Activated CD8-positive, alpha-beta memory T cell treated with anti-CD3 and anti-CD28 coated beads, Interleukin-2, amount 10 ng/mL, durations not matched to agents 7 days and 5 days (primary cell): ENCODE measurements at places on chromosomes 3 and 15.

DNA sequence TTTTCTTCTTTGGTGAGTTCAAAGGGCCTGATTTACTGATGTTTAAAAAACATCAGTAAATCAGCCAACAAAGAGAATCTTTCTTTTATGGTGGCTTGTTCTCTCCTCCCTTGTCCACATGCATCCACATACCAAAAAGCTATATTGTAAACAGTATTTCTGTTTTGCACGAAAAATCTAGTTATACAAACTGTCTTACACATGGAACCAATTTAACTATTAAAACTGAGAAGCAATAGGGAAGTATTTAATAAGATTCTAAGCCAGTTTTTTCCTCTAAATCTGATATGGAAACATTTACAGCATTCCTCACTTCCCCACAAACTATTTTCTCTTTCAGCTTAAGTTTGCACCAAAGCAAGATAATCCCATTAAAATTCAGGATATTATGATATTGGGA, 110.8 kb upstream of the ICE2 start:
- DNase-seq = no peak

- DNase-seq = no peak
These were observed 33.1 kb downstream of the ZNF592 start for GRCh38 chr15:84781495-84781894.

- no peak for DNase-seq
These were observed 1348.2 kb upstream of the ALCAM start for GRCh38 chr3:104018541-104018940.

DNA sequence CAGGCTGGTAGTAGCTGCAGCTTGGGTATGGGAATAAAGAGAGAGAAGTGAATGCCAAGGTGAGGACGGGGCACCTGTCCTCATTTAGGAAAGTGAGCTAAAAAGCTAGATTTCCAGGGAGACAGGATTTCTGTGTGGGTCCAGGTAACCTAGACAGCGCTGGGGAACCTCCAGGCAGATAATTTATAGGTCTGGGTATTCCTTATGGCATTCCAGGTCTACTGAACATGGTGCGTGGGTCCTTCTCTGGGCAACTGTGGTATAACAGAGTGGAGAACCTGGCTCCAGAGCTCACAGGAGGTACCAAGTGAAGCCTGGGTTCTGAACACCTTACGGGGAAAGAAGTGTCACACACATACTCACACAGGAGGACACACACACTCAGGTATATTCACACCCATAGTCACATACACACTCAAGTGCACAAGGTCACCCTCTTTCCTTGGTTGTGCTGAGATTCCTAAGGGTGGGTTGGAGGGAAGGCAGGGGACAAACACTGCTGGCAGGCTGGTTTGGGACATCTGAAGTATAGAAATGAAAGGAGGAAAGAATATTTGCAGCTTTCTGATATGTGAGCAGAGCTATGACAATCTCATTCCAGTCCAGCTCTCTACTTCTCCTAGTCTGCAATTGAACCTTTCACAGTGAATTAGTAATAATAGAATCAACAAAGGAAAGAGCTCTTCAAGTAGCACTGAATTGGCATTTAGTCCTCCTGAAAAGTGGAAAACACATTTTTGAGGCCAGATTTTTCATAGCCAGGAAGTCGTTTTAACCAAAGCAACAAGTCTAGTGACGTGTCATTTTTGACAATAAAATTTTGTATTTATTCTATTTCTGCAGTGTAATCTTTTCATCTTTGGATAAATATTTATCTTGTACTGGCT, 37.4 kb upstream of the ITGA11 start:
- no peak for DNase-seq

GRCh38 chr3:142568393-142569017, 10.0 kb downstream of the ATR start:
- no peak for DNase-seq

DNA sequence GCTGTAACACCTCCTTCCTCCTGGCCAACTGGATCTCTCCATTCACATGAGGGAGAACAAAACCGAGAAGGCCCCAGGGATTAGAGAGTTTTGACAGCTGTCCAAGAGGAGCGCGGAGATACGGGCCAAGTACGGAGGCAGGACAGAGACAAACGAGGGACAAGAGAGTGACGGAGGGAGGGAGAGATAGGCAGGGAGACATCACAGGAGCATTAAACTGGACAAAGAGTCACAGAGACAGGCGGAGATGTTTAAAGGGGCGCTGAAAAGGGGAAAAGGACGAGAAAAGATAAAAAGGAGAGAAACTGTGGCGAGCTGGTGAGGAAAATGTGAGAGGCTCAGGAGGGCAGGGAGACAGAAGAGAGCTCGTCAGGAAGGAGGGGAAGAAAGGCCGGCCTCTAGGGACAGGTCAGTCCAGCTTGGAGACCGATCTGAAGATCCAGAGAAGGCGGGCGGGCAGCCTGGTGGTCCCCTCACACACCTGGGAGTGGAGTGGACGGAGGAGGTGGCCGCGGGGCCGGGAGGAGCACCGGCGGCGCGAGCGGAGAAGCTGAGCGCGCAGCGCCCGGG, 40.5 kb upstream of the ROPN1 start:
- DNase-seq = no peak

DNA sequence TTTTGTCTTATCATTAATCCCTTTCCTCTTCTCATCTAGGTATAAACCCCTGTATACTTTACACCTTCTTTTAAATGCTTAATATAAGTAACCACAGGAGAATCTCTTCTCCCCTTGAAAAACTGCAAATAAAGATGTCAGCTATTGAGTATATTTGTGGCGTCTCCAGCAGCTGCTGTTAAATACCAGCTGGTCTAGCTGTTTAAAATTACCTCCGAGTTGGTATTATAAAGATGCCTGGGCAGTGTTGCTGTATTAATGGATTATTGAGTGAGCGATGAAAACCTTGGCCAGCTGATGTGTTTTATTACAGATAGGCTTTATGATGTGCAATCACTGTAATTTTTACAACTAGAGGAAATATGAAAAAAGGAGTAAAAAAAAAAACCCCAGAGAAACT, 388.1 kb downstream of the TBC1D5 start:
- no peak for DNase-seq

GRCh38 chr15:25060996-25061620, 106.3 kb downstream of the SNRPN start:
- DNase-seq = no peak

GRCh38 chr15:49306551-49306950, 116.5 kb upstream of the FGF7 start:
- no peak for DNase-seq

DNA sequence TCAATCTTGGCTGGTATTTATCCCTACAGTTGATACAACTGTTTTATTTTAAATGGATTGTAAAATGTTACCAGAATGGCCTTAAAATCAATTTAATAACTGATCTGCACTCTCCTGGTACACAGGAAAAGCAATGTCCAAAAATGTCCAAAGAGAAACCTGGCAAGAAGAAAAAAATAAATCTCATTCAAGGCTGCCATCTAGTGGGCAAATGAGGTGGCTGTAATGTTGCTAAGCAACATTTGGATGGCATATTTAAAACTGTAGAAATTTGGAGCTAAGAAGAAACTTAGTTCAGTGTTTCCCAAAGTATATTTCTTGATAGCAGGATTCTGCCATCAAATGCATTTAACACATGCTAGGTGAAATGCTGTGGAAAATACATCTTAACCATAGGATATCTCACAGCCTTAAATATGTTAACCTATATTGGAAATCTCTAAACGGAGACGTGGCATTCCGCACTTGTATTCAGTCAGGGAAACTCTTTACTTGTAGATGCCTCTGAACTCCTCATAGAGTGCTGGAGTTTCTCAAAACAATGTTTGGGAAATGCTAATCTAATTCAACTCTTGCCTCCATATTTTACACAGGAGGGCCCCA, 216.8 kb downstream of the ERC2 start:
- peak; percentile 41 for DNase-seq

DNA sequence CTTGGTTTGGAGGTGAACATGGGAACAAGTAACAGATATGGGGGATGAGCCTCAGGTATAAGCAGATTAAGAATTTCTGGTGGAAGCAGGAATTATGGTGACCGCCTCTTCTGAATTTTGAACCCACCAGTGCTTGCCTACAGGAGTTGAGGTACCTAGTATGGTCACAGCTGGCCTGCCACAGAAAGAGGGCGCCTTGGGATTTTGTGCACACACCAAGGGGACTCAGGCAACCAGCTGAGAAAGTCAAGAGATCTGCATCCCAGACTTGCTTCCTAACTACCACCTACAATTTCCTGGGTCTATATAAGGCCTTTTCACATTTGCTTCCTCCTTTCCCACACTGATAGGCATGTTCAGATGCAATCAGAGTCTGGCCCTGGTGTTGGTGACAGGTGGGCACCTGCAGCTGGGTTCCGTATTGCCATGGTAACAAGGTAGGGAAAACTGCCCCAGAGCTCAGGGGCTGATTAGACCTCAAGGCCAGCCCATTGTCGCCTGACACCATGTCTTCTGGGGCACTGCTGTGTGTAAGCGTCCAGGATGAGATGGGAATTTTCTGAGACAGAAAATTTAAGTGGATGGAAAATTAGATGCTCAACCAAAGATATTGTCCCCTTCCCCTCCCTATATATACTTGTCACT, 75.9 kb upstream of the RASGRF1 start:
- no peak for DNase-seq

- DNase-seq = no peak
These were observed 229.6 kb downstream of the BBX start for GRCh38 chr3:107752202-107752990.

GRCh38 chr3:108862865-108863798, 40.5 kb downstream of the TRAT1 start:
- DNase-seq = peak; percentile 48

GRCh38 chr3:46960081-46960701, 16.4 kb downstream of the CCDC12 start:
- no peak for DNase-seq

- no peak for DNase-seq
These were observed 283.6 kb downstream of the UACA start for GRCh38 chr15:70479785-70480184.

DNA sequence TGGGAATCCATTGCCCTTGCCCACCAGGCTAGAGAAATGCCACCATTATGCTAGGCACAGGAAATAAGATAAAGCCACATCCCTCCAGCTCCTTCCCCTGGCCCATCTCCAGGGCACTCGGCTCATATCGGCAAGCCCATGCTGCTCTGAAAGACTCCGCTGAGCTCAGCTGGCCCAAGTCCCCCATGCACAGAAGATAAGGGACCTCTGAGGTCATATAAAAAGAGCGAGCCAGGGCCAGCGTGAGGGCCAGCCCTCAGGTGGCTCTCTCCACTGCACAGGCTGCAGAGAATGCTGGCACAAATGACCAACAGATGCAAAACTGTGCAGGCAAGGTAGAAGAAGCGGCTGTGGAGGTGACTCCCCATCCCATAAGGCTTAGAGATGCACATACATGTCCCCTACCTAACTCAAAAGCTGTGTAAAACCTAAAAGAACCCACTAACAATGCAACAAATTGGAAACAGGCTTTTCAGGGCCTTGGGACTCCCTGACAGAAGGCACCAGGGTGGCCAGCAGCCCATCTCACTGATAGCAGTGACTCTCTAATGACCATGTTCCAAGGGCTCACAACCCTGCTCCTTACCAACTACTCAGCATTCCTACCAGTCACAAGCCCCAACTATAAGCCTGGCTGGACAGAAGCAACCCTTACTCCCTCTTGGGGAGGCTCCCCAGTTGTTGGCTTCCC, 3.0 kb downstream of the RAB6B start:
- DNase-seq = no peak

DNA sequence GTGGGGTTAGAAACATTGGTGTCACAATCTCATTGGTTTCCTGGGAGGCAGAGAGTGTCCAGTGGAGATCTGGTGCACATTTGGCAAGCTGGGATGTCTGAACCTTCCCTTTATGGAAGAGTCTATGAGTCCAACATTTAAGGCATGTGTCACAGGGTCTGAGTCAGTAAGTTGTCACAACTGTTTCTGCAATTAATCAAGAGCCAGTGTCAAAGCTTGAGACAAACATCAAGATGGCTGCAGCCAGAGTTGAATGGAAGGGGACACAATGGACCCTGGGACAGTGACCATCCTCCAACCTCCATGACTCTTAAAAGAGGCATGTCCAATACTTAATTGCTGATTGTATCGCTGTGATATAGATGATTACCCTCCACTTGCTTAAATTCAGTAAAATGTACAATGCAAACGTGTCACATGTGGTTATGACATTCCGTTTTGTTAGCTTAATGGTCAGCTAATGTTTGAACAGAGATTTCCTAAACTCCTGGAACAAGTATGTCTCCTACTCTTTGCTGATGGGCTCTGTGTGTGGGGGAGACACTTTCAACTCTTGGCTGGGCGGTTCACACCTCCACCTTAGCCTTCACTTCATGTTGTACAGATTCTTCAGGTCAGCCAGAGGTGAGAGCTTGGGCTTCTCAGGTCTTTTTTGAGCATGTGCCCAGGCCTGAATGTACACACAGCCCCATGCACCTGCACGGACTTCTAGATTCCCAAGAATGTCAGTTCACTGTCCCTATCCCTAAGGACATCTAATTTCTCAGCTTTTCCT, 79.9 kb upstream of the PRR23E start:
- no peak for DNase-seq

GRCh38 chr3:23979569-23979968, 34.5 kb downstream of the NR1D2 start:
- no peak for DNase-seq

GRCh38 chr3:81216192-81216591, 545.3 kb downstream of the GBE1 start:
- no peak for DNase-seq

- no peak for DNase-seq
These were observed 100.8 kb downstream of the CPN2 start for GRCh38 chr3:194250098-194251002.

- no peak for DNase-seq
These were observed 11.8 kb downstream of the CYFIP1 start for GRCh38 chr15:22968366-22968765.

DNA sequence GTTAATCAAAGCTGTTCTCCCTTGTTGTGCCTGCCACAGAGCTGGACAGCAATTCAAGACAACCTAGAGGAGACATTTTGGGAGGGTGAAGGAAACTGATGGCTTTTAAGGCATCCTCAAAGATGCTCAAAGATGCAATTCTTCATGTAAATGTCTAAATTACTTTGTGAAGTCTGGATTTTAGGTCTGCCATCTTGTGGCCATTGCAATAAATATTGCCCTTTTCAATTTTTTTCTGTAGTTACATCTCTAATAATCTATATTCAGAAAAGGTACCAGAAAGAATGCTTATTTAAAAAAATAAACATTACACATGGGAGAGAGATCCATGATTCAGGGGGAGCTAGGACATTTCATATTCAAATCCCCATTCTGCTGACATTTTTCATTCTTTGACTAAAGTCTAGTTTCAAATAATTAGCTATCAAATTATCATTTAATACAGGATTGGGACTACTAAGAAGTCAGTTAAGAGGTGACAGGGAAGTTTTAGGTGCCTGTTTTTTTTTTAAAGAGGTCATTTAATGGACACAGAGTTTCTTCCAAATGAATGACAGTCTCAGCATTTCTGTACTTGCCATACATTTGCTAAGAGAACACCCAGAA, 259.8 kb upstream of the WNT5A start:
- DNase-seq = no peak
